ENCODE measurements at places on chromosomes 11 and 22.

DNA sequence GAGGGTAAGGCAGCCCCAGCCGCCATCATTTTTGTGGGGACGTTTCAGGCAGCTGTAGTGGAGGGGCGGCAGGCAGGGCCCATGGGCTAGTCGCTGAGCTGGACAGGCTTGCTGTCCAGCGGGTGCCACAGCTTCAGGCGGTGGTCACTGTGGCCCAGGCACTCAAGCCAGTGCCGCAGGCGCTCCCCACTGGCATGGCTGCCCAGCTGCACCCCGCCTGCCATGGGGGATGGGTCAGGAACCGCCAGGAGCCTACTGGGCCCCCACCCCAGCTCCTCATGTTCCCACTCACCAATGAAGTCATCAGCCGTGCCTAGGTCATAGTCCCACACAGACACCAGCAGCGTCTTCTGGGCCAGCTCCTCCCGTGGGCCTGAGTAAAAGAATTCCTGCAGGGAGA is 6.0 kb downstream of the NDUFV1 start:
- DNase-seq, result no peak
- no peaks in the 10 kb centered on the region for H3K27me3 ChIP-seq
- no peak overlapping the region for H3K4me3 ChIP-seq
- H3K27ac ChIP-seq, result peak overlapping the region; percentile 97
- H3K36me3 ChIP-seq, result peaks cover 35% of the 10 kb centered on the region

- H3K36me3 ChIP-seq, result no peaks in the 10 kb centered on the region
- H3K27ac ChIP-seq, result no peak overlapping the region
- no peaks in the 10 kb centered on the region for H3K4me1 ChIP-seq
Observed at GRCh38 chr11:95371153-95371552, 140.2 kb upstream of the SESN3 start.

- no peak for DNase-seq
- H3K4me3 ChIP-seq, result peak overlapping the region; percentile 75
- H3K27me3 ChIP-seq, result no peaks in the 10 kb centered on the region
- H3K36me3 ChIP-seq, result no peaks in the 10 kb centered on the region
- H3K4me1 ChIP-seq, result peaks cover 26% of the 10 kb centered on the region
- H3K27ac ChIP-seq, result no peak overlapping the region
Observed at GRCh38 chr11:118531597-118532084, 649 bp downstream of the TMEM25 start.

DNA sequence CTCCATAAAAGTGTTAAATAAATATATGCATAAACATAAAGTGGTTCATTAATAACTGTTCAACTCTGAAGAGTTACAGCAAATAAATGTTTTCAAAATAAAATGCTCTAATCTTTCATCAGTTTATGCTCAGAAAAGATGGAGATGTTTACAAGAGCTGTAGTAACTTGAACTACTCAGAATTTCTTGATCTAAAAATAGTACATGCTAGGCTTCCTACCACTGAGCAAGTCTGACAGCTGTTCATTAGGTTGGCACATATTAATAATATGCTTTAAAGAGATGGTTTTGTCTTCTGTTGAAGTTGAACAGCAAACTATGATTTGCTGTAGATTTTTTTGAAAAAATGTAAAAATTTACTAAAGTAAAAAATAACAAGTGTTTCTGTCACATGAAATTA is 10.8 kb upstream of the SLN start:
- H3K36me3 ChIP-seq, result no peaks in the 10 kb centered on the region
- no peaks in the 10 kb centered on the region for H3K4me1 ChIP-seq
- H3K4me3 ChIP-seq, result no peak overlapping the region
- DNase-seq, result no peak
- H3K27ac ChIP-seq, result no peak overlapping the region

DNA sequence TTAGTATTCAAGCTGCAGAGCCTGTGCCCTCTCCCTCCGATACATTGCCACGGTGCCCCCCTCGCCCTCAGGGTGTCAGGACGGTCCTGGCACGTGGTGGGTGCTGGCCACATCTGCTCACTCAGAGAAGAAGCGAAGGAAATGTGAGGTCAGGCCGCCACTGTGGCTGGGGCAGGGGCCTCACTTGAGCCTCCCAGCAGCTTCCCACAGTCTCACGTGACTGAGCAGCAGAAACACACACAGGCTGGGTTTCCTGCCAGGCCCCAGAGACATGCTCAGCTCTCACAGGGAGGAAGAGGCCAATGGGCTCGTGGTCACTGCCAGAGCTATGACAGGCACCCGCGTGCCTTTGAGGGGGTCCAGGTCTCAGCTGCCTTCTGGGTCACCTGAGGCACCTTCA is 37.9 kb upstream of the PRR5 start:
- H3K27me3 ChIP-seq, result no peaks in the 10 kb centered on the region
- H3K27ac ChIP-seq, result peak overlapping the region; percentile 58
- H3K4me3 ChIP-seq, result no peak overlapping the region
- peak; percentile 20 for DNase-seq

DNA sequence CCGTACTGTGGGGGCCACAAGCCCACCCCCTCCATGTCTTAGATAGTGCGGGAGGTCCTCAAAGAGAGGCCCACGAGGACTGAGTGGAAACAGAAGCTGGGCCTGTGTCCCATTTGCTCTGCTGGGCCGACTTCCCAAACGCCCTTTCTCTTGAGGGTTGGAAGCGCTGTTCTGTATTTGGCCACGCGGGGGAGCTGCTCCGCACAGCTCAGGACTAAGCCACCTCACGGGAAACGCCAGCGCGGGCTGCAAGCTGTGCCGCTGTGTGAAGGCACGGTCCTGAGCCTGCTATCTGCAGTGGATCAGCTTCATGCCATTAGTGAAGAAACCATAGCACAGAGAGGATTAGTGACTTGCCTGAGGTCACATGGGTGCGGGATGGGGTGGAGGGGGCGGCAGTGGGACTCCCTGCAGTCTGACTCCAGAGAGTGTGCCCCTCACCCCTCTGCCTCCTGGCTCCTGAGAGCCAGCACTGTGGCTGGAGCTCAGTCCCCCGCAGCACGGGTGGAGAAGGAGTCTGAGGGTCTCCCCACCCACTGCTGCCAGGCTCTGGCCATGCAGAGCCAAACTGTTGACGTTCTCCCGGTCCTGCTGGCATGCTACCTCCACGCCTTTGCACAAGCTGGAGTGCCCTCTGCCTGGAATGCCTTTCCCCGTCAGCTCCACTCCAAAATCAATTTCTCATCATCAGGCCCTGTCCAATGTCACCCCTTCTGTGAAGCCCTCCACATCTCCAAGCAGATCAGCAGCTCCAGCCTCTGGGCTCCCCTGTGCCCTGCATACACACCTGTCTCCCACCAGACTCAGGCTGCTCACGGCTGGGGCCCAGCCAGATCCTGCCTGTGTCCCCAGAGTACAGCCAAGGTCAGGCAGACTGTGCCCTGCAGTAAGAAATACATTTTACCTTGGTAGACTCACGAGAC is 51.5 kb upstream of the LRRC32 start:
- no peaks in the 10 kb centered on the region for H3K36me3 ChIP-seq
- H3K4me1 ChIP-seq, result peaks cover 7% of the 10 kb centered on the region
- no peak overlapping the region for H3K4me3 ChIP-seq
- no peak overlapping the region for H3K27ac ChIP-seq
- DNase-seq, result peak; percentile 81
- H3K27me3 ChIP-seq, result peaks cover 6% of the 10 kb centered on the region

- H3K4me3 ChIP-seq, result peak overlapping the region; percentile 26
- H3K4me1 ChIP-seq, result peaks cover 11% of the 10 kb centered on the region
- no peaks in the 10 kb centered on the region for H3K36me3 ChIP-seq
- DNase-seq, result peak; percentile 19
Observed at GRCh38 chr11:64060861-64061444, 25.2 kb downstream of the FLRT1 start.

DNA sequence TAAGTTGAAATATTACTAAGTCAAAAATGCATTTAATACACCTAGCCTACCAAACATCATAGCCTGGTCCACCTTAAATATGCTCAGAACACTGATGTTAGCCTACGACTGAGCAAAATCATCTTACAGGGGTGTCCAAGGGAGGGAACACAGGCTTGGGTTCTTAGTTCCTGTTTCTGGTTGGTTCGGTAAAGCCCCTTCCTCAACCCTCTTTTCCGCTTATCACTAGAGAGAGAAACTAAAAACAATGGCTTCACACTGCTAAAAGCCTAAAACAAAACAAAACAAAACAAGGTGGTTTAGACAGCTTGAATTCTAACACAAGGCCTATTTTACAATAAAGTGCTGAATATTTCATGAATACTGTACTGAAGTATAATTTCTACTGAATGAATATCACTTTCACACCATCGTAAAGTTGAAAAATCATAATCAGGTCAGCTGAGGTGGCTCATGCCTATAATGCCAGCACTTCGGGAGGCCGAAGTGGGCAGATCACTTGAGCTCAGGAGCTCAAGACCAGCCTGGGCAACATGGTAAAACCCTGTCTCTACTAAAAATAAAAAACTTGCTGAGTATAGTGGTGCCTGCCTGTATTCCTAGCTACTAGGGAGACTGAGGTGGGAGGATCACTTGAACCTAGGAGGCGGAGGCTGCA is 118.0 kb downstream of the SIK3 start:
- no peak for DNase-seq
- no peaks in the 10 kb centered on the region for H3K36me3 ChIP-seq
- no peak overlapping the region for H3K27ac ChIP-seq
- H3K4me1 ChIP-seq, result no peaks in the 10 kb centered on the region

DNA sequence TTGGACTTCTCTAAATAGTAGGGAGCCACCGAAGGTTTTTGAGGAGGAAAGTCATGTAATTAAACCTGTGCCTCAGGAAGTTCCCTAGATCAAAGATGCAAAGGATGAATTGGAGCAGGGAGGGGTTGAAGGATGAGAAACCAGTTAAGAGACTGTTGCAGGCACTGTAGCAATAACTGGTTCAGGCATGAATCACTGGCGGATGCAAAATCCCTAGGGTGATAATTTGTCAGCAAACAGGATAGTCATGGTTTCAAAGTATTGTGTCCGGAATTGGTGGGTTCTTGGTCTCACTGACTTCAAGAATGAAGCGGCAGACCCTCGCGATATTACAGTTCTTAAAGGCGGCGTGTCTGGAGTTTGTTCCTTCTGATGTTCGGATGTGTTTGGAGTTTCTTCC is 19.9 kb downstream of the TRIOBP start:
- no peaks in the 10 kb centered on the region for H3K27me3 ChIP-seq
- DNase-seq, result no peak
- no peak overlapping the region for H3K4me3 ChIP-seq

DNA sequence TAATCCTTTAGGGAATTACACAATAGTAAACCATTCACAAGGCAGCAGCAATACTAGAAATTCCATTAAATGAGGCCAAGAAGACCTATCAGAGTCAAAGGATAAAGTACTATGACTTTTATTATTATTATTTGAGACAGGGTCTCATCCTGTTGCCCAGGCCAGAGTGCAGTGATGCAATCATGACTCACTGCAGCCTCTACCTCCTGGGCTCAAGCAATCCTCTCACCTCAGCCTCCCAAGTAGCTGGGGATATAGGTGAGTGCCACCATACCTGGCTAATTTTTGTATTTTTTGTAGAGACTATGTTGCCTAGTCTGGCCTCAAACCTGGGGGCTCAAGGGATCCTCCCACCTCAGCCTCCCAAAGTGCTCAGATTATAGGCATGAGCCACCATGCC is 51.8 kb downstream of the TTC28 start:
- peaks cover 14% of the 10 kb centered on the region for H3K27me3 ChIP-seq
- H3K4me3 ChIP-seq, result no peak overlapping the region
- H3K27ac ChIP-seq, result no peak overlapping the region
- no peaks in the 10 kb centered on the region for H3K36me3 ChIP-seq

DNA sequence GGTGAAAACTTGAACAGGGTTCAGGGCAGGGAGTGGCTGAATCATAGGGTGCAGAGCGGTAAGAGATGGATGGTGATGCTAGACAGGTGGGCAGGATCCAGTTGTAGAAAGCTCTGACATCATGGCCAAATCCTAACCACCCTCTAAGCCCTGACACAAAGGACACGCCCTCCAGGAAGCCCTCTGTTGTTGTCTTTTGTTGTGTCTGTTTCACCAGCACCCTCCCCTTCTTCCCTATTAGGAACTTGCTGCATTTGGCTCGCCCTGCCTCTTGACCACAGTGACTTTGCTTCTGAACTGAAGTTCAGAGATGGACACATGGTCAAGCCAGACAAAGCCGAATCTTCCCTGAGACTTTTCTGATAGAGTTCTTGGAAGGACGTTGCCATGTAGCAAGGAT is 14.2 kb upstream of the APOL6 start:
- H3K36me3 ChIP-seq, result no peaks in the 10 kb centered on the region
- H3K27me3 ChIP-seq, result no peaks in the 10 kb centered on the region
- no peak overlapping the region for H3K4me3 ChIP-seq
- no peaks in the 10 kb centered on the region for H3K4me1 ChIP-seq

GRCh38 chr22:24411256-24412004 is 16.0 kb upstream of the ADORA2A start:
- H3K27ac ChIP-seq, result no peak overlapping the region
- no peaks in the 10 kb centered on the region for H3K27me3 ChIP-seq
- H3K36me3 ChIP-seq, result peaks cover 29% of the 10 kb centered on the region
- H3K4me1 ChIP-seq, result peaks cover 10% of the 10 kb centered on the region
- H3K4me3 ChIP-seq, result no peak overlapping the region

DNA sequence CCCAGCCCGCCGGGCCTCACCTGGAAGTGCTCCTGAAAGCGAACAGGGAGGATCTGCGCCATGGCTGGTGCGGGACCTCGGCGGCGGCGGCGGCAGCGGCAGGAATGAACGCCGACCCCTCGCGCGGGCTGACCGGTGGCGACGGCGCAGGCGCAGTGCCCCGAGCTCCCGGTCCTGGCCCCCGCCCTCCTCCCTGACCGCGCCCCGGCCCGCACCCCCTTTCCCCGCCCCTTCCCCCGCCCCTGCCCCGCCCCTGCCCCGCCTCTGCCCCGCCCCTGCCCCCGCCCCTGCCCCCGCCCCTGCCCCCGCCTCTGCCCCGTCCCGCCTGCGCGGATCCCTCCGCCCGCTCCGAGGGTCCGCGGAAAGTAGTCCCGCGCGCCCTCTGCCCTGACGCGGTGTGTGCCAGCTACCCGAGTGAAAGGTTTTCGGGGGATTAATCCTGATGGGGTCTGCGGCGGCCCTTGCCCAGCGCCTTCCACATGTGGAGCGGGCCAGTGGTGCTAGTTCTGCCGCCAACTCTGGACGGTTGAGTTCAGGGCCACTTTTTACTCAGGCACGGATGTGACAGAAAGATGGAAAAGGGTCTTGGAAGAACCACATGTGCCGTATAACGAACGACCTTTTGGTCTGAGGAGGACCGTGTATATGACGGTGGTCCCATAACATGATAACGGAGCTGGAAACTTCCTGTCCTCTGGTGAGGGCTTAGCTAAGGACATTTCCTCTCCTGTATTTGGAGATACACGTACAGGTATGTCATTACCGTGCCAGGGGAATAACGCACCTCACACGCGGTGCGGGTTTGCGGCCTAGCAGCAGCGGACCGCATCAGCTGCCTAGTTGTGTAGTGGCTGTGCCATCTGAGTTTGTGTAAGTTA is at the start of gene CLTCL1:
CLTCL1 (minus strand) TSS at position 140 of the 878 bp plus-strand sequence; CDS start at position 62, 78 bp downstream.
- H3K4me1 ChIP-seq, result peaks cover 21% of the 10 kb centered on the region
- no peaks in the 10 kb centered on the region for H3K36me3 ChIP-seq
- no peak within 1 kb of the TSS for H3K27ac ChIP-seq
- DNase-seq, result peak; percentile 68
- peak within 1 kb of the TSS; percentile 86 for H3K4me3 ChIP-seq
